NCI-H1436 treated with DMSO at 0.1 percent for 48 hours (cell line): ENCODE measurements at places on chromosomes 7 and 10.
A peak's percentile ranks its signal among the peaks of the same experiment; 100 is the strongest.

GRCh38 chr10:82660986-82661385, 786.0 kb downstream of the NRG3 start:
- no peak for DNase-seq

DNA sequence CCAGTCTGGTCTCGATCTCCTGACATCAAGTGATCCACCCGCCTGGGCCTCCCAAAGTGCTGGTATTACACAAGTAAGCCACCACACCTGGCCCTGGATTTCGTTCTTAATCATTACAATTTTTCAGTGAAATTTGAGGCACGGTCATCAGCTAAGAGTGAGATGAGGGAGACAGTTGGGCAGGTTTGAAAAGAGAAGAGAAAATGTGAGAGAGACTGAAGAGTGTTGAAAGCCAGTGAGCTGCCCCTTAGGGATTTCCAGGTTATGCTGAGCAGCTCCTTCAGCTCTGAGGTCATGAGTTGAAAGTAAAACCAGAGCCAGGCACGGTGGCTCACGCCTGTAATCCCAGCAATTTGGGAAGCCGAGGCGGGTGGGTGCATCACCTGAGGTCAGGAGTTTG, 5.9 kb upstream of the UPF2 start:
- DNase-seq, result no peak

GRCh38 chr10:91077549-91078071, 142.9 kb upstream of the PCGF5 start:
- no peak for DNase-seq

- no peak for DNase-seq
Observed at GRCh38 chr10:99523251-99523773, 9.4 kb upstream of the NKX2-3 start.

- no peak for DNase-seq
Observed at GRCh38 chr7:22179442-22179879, 177.5 kb downstream of the RAPGEF5 start.

- DNase-seq, result peak; percentile 23
Observed at GRCh38 chr7:158613481-158613880, 25.9 kb upstream of the PTPRN2 start.

DNA sequence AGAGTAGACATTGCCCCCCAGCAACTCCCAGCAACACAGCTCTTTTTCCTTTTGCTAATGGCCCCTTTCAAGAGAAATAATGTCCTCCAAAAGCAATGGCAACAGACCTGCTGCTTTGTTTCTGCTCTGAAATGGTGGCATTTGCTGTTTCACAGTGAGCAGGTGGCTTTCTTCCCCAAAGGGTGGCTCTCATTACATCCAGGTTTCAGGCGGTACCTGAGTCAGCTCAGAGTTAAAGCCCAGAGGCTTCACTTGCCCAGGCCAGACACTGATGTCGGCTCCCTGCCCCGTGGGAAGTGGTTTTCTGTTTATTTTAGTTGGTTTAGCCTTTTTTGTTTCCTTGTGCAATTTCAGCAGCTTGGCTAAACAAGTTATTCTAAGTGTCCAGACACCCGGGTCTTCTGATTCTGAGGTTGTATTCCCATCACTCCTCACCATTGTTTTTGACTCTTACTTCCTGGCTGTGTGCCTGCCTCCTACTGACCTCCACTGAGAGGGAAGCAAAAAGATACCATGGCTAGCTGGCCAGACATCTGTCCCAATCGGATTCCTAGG, 7.8 kb upstream of the ATOH7 start:
- no peak for DNase-seq

DNA sequence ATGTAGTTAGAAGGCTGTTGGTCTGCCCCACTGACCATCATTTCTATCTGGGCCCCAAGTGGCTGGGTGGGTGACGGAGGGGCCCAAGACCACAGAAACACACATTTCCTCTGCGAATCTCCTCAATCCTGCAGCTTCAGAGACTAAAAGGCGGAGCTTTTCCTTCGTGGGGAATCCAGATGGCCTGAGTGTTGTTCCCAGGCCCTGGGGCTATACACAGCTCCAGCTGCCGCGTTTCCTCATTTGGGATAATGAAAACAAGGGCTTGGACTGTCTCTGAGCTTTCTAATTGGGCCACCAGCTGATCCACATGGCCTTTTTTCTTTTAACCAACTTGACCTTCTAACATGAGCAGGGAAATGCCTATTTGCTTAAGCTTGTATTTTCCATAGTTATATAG, 339.9 kb downstream of the CXCL12 start:
- DNase-seq, result no peak

- DNase-seq, result no peak
Observed at GRCh38 chr7:142832417-142832816, 22.5 kb upstream of the EPHB6 start.

GRCh38 chr10:92538231-92538958, 35.5 kb downstream of the IDE start:
- DNase-seq, result no peak
